Prostate gland (tissue), 2 donors: ENCODE measurements at places on chromosomes 3 and 15. TPM values are rescaled to one million over a fixed set of nuclear protein-coding genes. Genes with fewer than 3 reads are reported as not detected.

Gene STRIT1
- total RNA-seq, result 4.9 TPM

Gene PPP1R14D
- 0.97 TPM for total RNA-seq

Gene OXTR
- total RNA-seq, result 1.6 TPM

Gene DNAH12
- 0.05 TPM for total RNA-seq

Gene KLHL6
- 1.0 TPM for total RNA-seq

Gene FANCD2OS
- 1.1 TPM for total RNA-seq

Gene ASB14
- not detected for total RNA-seq

GRCh38 chr3:9957214-9957613 is 5.0 kb upstream of the PRRT3 start:
- no peaks in the 10 kb centered on the region for H3K36me3 ChIP-seq
- H3K4me1 ChIP-seq, result no peaks in the 10 kb centered on the region
- H3K4me3 ChIP-seq, result no peak overlapping the region
- no peaks in the 10 kb centered on the region for H3K27me3 ChIP-seq

- H3K4me3 ChIP-seq, result no peak overlapping the region
- no peaks in the 10 kb centered on the region for H3K4me1 ChIP-seq
Measured at GRCh38 chr3:15116032-15116669, 17.2 kb upstream of the RBSN start.

DNA sequence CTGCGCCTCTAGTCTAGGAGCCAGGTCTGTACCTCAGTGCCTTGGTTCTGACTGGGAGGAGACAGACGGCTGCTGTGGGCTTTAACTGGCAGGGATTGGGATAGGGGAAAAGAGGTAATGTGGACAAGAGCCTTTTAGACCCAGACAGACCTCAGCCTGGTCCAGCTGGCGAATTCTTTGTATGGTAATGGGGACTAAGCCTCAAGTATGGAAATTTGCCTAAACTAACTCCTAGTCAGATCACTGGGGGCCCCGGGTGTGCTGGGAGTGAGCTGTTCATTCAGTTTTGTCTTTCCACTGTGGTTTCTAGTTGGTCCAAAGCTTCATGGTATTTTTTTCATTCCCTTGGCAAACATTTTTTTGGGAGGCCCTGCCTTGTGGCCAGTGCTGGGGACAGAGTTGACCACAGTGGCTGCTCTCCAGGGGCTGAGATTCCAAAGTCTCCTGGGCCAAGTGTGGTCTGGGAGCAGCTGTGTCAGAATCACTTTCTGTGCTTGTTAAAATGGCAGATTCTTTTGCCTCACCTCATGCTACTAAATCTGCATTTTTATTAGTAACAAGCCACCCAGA is 261.4 kb upstream of the C2CD4B start:
- no peak for DNase-seq
- no peaks in the 10 kb centered on the region for H3K36me3 ChIP-seq
- H3K27ac ChIP-seq, result no peak overlapping the region
- peaks cover 6% of the 10 kb centered on the region for H3K4me1 ChIP-seq
- H3K4me3 ChIP-seq, result no peak overlapping the region

DNA sequence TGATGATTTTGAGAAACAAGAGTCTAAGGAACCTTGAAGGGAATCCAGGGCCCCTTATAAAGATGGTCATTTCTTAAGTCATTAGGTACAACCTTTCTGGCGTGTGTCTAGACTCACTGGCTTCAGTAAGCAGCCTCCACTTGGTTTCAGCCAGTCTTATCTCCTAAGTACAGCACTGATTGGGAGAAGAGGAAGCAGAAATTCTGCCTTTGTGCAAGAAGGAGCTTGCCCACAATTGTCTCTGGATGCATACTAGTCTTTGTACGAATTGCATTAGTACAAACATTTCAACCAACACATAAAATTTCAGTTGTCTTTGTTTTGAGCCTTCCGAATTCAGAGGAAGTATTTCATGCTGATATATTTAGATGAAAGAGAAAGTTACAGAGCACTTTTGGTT is 139.4 kb downstream of the SLCO3A1 start:
- H3K4me1 ChIP-seq, result no peaks in the 10 kb centered on the region
- H3K4me3 ChIP-seq, result no peak overlapping the region
- H3K27ac ChIP-seq, result no peak overlapping the region
- DNase-seq, result peak; percentile 30
- H3K27me3 ChIP-seq, result no peaks in the 10 kb centered on the region
- H3K36me3 ChIP-seq, result no peaks in the 10 kb centered on the region

- H3K27ac ChIP-seq, result no peak overlapping the region
- H3K36me3 ChIP-seq, result no peaks in the 10 kb centered on the region
- H3K4me3 ChIP-seq, result no peak overlapping the region
- DNase-seq, result no peak
Measured at GRCh38 chr3:138328341-138328740, 1.3 kb downstream of the NME9 start.

GRCh38 chr3:169044331-169045113 is 619.0 kb downstream of the MECOM start:
- no peaks in the 10 kb centered on the region for H3K4me1 ChIP-seq
- H3K27me3 ChIP-seq, result no peaks in the 10 kb centered on the region
- H3K36me3 ChIP-seq, result no peaks in the 10 kb centered on the region
- H3K4me3 ChIP-seq, result no peak overlapping the region

DNA sequence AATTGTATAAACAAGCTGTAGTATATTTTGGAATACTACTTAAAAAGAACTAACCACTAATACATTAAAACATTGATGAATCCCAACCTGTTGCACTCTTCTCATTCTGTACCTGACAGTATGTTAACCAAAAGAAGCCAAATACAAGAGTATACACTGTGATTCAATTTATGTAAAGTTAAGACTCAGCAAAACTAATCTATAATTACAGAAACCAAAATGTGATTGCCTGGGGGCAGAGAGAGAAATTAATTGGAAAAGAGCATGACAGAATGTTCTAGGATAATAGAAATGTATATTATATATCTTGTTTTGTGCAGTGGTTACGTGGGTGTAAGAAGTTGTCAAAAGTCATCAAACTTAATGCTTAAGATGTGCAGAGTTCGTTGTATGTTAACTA is 31.1 kb downstream of the PIK3CA start:
- H3K27me3 ChIP-seq, result no peaks in the 10 kb centered on the region
- H3K27ac ChIP-seq, result no peak overlapping the region

- no peak overlapping the region for H3K4me3 ChIP-seq
- DNase-seq, result no peak
- no peaks in the 10 kb centered on the region for H3K36me3 ChIP-seq
- no peak overlapping the region for H3K27ac ChIP-seq
- no peaks in the 10 kb centered on the region for H3K27me3 ChIP-seq
- no peaks in the 10 kb centered on the region for H3K4me1 ChIP-seq
Measured at GRCh38 chr3:171095063-171095462, 68.5 kb upstream of the SLC2A2 start.

GRCh38 chr15:80242132-80242769 is 9.8 kb downstream of the CTXND1 start:
- H3K4me1 ChIP-seq, result no peaks in the 10 kb centered on the region
- H3K27me3 ChIP-seq, result no peaks in the 10 kb centered on the region
- no peak for DNase-seq
- H3K4me3 ChIP-seq, result no peak overlapping the region
- H3K36me3 ChIP-seq, result no peaks in the 10 kb centered on the region

DNA sequence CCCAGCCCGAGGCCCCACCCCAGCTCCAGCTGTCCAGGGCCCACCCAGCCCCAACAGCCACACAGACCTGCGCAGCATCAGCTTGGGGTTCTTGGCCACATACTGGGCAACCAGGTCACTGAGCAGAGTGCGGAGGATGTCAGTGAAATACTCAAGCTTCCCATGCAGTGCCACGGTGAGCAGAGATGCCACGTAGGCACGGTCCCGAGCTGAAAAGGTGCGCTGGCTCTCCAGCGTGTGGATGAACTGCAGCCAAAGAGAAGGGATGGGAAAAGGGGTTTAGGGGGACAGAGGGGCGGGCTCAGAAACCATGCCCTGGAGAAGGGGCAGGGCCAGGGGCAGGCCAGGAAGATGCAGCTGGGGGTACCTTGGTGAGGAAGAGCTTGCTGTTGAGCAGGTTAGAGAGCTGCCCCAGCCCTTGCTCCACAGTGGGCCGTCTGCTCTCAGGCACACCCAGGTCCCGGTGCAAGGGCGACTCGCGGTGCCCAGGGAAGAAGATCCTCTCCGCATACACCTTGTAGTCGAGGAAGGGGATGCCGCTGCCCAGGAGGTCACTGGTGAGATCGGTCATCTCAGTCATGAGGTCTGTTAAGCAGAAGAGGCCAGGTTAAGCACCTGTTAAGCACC is 17.4 kb downstream of the PLXNB1 start:
- H3K4me3 ChIP-seq, result no peak overlapping the region
- peaks cover 43% of the 10 kb centered on the region for H3K36me3 ChIP-seq
- H3K27ac ChIP-seq, result no peak overlapping the region
- H3K27me3 ChIP-seq, result no peaks in the 10 kb centered on the region
- H3K4me1 ChIP-seq, result no peaks in the 10 kb centered on the region
- DNase-seq, result no peak

- H3K27ac ChIP-seq, result no peak overlapping the region
- H3K4me1 ChIP-seq, result no peaks in the 10 kb centered on the region
- H3K27me3 ChIP-seq, result no peaks in the 10 kb centered on the region
- no peak overlapping the region for H3K4me3 ChIP-seq
- H3K36me3 ChIP-seq, result no peaks in the 10 kb centered on the region
Measured at GRCh38 chr3:139302084-139302800, 41.6 kb upstream of the MRPS22 start.

DNA sequence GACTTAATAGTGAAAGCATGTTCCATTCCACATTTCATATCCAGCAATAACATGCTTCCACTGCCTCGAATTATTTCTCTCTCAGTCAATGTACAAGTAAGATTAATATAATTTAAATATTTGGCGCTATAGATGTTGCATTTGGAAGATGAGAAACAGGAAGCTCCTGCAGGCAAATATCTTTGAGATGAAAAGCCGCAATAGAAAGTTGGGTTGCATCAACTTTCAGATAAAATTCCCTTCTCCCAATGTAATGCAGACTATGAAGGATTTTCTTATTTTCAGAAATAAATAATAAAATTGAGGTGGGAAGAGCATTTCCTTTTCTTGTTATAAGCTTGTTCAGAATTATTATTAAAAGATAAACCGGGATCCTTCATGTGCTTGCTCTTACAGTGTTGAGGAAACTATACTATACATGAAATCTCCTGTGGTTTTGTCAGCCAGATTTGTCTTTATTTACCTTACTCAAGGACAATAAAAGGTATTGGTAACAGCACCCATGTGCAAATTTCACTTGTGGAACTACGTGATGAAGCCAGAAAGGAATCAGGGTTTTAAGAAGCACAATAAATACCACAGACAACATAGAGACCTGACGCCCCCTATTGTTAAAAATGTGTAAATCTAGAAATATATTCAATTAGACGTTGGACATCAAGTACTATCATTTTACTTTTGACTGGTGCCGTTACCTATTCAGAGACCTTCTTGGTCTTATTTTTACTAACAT is 307.0 kb downstream of the ARPP21 start:
- DNase-seq, result no peak
- no peak overlapping the region for H3K4me3 ChIP-seq
- no peaks in the 10 kb centered on the region for H3K4me1 ChIP-seq
- no peak overlapping the region for H3K27ac ChIP-seq
- H3K36me3 ChIP-seq, result no peaks in the 10 kb centered on the region
- no peaks in the 10 kb centered on the region for H3K27me3 ChIP-seq

DNA sequence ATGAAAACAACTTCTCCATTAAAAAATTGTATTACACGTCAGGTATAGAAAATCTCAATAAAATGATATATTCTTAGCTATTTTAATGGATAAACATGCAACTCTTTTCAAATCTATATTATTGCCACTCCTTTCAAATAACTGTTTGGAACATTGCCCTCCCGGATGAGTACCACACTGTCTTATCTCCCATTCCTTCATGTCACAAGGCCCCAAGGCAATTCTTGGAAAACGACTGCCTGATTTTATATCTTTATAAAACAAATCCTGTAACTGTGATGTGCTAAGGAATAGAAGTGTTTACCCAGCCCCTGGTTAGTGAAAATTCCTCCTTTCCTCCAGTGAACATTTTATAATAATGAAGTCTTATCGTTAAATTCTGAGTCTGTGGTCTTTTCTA is 6.2 kb upstream of the ZNF619 start:
- no peak for DNase-seq
- no peaks in the 10 kb centered on the region for H3K36me3 ChIP-seq
- H3K27ac ChIP-seq, result no peak overlapping the region

DNA sequence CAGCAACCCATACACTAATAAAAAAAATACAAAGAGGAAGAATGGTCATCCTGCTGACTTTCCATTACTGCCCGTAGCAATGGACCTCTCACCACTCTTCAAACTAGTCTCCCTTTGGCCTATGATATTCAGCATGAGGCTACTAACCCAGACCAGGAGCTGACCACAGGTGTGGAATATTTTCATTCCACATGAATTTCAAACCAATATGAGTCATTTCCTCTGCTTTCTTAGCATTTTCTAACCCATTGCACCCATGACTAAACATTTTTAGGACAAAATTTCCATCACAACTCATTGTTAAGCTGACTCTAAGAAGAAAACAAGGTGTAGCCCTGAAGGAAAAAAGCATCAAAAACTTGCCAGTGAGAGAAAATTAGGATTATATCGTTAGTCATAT is 34.0 kb upstream of the ZPLD1 start:
- H3K27ac ChIP-seq, result no peak overlapping the region
- no peaks in the 10 kb centered on the region for H3K36me3 ChIP-seq
- H3K4me1 ChIP-seq, result no peaks in the 10 kb centered on the region
- no peak overlapping the region for H3K4me3 ChIP-seq
- DNase-seq, result no peak
- no peaks in the 10 kb centered on the region for H3K27me3 ChIP-seq

GRCh38 chr15:82810061-82810889 is 847 bp downstream of the WHAMM start:
- peak overlapping the region; percentile 99 for H3K27ac ChIP-seq
- DNase-seq, result no peak
- peak overlapping the region; percentile 98 for H3K4me3 ChIP-seq
- H3K4me1 ChIP-seq, result no peaks in the 10 kb centered on the region

DNA sequence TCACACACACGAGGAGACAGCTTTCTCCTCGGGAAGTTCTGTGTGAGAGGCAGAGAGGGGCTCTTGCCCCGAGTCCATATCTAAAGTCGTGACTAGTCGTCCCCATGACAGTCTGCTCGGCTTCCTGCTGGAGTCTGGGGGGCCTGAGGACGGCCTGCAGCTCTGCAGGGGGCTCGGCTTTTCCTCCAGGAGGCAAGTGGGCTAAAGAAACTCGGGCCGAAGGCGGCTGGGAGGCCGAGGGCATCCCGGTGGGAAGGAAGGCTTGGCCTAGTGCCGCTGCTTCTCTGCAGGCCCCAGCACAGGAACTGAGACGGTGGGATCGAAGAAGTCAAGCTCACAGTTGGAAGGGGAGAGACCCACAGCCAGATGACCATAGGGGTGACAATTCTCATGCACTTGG is 25.4 kb upstream of the PIGZ start:
- no peaks in the 10 kb centered on the region for H3K4me1 ChIP-seq
- no peak for DNase-seq
- no peak overlapping the region for H3K4me3 ChIP-seq
- H3K27ac ChIP-seq, result no peak overlapping the region
- no peaks in the 10 kb centered on the region for H3K27me3 ChIP-seq

GRCh38 chr3:187662848-187663409 is 7.3 kb downstream of the SST start:
- no peaks in the 10 kb centered on the region for H3K4me1 ChIP-seq
- DNase-seq, result no peak
- H3K36me3 ChIP-seq, result no peaks in the 10 kb centered on the region
- H3K27ac ChIP-seq, result no peak overlapping the region
- H3K27me3 ChIP-seq, result peaks cover 2% of the 10 kb centered on the region
